ENCODE measurements at places on chromosomes 12 and 14.

DNA sequence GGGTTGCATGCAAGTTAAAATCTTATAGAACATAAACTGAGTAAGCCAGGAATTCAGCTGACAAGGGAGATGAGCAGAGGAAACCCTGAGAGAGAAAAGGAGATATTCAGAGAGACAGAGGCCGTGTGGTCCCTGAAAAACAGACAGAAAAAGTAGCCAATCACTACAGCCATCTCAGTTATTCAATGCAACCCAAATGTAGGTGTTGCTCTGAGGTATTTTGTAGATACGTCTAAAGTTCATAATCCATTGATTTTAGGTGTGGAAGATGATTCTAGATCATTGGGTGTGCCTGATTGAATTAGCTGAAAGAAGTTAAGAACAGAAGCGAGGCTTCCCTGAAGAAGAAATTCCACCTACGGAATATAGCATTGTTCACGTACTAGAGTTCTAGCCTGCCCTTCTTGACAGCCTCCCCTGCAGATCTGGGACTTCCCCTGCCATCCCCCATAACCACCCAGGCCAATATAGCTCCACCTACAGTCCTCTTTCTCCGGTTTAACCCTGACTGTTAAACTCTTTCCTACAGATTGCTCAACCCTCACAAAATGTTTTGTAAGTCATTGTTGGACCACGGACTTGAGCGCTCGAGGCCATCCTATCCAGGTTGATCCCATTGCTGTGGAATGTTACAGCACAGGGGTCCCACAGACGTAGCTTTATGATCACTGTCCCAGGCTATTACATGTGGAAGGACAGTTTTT, 21.7 kb downstream of the AICDA start:
- DNase-seq, result no peak

DNA sequence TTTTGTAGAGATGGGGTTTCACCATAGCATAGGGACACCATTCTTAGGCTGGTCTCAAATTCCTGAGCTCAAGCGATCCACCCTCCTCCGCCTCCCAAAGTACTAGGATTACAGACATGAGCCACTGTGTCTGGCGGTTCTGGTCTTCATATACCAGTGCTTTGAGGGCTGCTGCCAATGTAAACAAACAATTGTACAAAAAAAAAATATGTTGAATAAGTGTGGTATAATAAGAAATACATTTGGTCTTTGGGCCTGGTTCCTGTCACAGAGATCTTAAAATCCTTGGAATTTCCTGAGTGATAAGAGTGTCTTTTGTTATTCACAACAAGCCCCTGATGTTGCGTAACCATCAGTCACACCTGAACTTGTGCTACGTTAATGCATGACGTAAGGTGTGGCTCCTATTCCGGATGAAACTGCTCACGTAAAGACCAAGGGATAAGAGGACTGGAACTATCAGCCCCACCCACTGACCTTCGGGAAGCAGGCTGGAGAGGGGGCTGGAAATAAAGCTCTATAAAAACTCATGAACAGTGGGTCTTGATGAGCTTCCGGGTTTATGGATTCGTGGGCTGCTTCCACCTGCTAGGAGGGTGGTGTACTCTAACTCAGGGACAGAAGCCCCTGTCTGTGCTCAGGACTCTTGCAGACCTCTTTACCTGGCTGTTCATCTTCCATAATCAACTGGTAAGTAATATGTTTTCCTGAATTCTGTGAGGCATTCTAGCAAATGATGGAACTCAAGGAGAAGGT, 16.5 kb upstream of the RIMKLB start:
- no peak for DNase-seq

DNA sequence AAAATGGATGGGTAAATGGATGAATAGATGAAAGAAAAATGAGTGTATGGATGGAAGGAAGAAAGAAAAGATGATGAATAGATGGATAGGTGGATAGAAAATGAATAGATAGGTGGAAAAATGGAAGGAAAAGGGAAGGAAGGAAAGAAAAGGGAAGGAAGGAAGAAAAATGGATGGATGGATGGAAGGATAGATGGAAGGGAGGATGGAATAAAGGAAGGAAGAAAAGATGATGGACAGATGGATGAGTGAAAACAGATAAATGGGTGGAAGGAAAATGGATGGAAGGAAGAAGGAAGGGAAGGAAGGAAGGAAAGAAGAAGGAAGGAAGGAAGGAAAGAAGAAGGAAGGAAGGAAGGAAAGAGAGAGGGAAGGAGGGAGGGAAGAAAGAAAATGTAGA, 107.4 kb downstream of the DICER1 start:
- DNase-seq, result no peak

- DNase-seq, result no peak
Measured at GRCh38 chr14:27739657-27740156, 1026.9 kb upstream of the FOXG1 start.

DNA sequence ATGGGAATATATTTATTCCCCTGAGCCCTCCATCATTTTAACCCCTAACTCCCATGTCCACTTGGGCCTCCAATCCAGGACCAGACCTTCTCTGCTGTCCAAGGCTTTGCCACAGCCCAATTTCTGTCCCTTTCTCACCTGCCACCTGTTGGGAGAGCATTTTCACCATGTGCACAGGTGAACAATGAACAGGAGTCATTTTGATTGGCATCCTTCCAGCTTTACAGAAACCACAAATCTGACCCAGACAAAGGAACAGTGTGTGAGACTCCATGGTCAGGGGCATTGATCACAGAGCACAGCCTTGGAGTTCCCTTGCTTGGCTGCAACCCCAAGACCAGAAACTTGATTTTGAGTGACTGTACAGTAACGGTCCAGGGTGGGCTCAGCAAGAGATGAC, 91.9 kb downstream of the CRACR2A start:
- no peak for DNase-seq

DNA sequence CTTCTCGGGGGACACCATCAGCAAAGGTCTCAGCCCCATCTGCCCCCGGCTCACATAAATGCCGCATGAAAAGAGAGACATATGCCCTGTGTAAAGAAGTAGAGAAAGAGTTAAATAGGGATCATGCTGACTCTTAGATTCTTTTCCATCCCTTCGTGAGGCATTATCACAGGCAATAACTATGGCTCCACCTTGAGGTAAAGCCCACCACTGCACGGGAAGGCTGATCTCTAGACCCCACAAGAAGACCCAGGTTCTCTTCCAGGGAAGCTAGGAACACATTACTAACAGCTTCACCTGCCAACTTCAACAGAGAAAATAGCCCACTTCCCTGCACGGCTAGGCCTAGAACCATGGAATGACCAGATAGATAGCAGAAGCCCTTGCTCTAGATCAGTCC, 14.1 kb upstream of the NOP2 start:
- no peak for DNase-seq

DNA sequence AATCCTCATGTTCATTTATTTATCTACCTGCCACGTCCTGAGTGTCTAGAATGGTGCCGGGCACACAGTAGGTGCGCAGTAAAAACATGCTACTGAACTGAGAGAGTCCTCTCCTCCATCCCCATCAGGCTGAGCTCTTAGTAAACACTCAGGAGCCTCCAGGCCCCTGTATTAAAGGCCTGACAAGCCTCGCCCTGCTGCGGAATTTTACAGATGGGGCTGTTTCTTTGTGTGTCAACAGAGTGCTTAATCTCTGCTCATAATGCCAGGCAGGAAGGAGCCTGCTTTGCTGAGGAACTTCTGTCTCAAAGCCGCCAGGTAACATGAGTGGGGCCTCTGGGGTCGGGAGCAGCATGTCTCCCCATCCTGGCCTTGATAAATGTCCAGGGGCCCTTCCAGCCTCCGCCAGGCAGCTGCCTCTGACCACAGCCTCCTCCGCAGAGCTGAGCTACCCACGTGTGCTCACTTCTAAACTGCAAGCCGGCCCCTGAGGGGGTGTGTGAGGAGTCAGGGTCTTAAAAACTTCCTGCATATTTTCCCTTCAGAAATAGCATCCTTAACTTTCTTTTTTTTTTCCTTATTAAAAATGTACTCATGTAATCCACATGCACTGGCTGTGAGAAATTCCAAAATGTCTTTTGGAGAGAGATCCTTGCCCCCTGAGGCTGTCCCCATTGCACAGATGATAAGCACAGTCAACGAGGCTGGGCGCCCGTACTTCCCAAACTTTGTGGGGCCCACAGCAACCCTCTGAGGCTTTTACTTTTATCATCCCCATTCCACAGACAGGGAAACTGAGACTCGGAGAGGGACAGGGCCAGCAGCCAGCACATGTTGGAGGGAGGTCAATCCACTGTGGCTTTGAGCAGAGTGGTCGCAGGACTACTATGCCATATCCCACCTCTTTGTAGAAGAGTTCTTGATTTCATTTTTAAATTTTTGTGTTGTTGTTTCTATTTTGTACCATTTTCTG, 116.0 kb upstream of the NCOR2 start:
- no peak for DNase-seq

DNA sequence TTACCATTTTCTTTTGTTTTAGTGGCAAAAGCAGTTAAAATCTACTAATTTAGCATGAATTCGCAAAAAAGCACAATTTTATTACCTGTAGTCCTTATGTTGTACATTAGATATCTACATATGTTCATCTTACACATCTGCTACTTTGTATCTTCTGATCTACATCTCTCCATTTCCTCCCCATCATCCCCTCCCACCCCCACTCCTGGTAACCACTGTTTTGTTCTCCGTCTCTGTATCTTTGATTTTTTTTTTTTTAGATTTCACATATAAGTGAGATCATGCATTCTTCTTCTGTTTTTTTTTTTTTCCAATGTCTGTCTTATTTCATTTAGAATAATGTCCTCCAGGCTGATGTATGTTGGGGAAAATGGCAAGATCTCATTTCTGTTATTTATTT, 922.7 kb downstream of the VRK1 start:
- no peak for DNase-seq

DNA sequence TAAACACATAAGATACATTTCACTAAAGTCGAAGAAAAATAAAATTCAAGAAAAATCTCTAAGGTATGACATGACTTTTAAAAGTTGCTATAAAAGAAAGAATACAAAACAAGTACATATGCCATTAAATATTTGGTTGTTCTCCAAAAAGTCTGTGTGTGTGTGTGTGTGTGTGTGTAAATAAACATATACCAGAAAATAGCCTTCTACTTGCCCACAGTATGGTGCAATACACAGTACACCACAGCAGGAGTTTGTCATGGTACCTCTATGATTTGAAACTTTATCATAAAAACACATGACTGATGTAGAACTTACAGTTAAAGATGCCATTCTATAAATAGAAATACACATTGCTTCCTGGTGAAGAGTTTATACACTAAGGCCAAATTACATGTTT, 692.7 kb upstream of the MGAT4C start:
- DNase-seq, result no peak

DNA sequence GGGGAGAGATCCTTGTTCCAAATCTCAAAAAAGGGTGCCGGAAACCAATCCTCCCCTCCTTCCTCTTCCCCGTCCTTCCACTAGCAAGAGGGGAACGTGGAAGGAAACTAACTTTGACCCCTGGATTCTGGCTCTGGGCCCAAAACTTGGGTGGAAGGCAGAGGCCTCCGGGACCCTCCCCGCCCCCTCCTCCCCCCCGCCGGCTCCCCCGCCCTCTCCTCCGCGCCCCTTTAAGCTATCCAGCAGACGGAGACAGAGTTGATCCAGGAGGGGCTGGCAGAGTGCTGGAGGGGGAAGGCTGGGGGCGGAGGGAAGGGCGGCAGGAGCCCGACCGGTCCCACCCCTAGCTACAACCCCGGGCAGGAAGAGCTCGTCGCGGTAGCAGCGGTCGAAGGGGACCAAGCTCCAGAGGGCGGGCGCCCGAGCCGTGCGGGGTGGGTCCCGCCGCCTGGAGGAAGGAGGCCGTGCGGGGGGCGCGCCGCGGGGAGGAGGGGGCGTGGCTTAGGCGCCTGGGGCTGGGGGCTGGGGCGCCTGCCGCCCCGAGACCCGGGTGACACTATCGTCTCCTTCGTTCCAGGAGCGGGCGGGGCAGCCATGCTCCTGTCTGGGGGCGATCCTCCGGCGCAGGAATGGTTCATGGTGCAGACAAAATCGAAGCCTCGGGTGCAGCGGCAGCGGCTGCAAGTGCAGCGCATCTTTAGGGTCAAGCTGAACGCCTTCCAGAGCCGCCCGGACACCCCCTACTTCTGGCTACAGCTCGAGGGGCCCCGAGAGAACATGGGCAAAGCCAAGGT, at the start of gene NYNRIN:
Gene NYNRIN (plus strand): TSS at position 351 of the 794 bp plus-strand sequence. CDS start 244 bp downstream, at position 595.
- DNase-seq, result no peak

DNA sequence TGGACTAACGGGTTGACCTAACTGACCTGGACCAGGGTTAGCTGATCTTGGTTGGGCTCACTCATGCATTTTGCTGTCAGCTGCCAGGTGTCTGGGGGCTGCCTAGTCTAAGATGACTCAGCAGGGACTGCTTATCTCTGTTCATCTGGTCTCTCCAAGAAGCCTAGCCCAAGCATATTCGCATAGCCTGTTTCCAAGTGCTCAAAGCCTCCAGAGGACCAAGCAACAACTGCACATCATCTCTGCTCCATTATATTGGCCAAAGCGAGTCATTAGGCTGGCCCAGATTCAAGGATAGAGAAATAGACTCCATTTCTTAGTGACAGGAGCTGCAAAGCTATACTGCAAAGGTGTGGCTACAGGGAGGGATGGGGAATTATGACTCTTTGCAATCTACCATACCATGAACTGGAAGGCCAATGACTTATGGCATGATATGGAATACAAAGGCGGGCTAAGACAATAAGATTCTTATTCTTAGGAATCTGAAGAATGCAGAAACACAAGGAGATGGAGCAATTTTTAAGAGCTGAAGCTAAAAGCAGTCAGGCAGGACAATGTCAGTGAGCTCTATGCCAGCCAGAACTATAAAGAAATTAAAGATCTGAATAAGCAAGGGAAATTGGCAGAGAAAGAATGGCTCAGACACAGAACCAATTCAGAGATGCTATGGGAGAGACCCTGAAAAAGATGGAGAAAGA, 194.6 kb upstream of the FSCB start:
- no peak for DNase-seq

DNA sequence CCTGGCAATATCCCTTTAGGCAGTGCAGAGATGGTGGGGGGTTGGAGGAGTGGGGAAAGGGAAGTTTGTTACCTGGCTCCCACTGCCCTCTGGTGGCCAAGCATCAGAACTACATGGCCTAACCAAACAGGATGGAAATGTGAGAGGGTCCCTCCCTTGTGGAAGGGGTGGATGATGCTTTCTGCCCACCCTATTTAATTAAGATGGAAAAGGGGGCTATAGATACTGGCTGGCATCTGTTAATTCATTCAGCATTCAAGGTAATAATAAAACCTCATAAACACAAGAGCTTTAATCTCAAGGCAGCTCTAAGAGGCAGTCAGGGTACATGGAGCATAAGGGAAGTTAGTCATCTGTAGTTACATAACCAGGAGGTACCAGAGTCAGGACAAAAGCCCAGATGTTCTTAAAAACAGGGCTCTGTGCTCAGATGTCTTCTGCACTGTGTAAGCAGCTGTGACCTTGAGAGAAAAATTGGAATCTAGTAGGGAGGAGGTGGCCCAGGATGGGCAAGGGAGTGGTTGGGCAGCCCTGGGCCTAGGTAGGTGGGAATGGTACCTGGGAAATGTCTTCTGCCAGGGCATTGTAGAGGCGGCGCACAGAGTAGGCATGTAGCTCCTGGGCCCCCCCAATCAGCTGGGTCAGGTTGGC, 4.6 kb downstream of the AP1G2 start:
- DNase-seq, result no peak
